HS-27A (cell line): ENCODE measurements at places on chromosomes 11 and 22.

DNA sequence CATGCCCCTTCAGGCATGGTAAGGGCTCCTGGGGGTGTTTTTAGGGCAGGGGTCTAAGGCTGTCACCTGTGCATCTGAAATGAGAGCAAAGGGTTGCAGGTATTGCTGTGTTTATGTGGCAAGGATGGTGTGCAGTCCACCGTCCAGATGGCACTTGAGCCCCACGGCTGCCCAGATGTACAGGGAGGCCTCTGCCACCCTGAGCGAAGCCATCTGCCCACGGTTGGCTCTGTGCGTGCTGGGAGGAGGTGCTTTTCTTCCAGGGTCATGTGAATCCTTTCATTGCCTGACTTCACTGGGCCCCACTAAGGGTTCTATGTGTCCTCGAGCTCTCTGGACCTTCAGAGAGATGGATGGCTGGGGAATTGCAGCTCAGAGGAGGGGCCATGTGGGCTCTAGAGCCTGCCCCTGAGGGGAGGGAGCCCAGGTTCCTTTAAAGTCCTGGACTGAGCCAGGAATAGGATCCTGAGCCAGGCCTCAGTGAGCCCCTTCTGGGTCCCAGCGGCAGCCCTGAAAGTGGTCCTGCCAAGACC, 89.9 kb downstream of the CTTN start:
- no peak for DNase-seq

GRCh38 chr11:122304973-122305372, 189.0 kb upstream of the BLID start:
- no peak for DNase-seq

DNA sequence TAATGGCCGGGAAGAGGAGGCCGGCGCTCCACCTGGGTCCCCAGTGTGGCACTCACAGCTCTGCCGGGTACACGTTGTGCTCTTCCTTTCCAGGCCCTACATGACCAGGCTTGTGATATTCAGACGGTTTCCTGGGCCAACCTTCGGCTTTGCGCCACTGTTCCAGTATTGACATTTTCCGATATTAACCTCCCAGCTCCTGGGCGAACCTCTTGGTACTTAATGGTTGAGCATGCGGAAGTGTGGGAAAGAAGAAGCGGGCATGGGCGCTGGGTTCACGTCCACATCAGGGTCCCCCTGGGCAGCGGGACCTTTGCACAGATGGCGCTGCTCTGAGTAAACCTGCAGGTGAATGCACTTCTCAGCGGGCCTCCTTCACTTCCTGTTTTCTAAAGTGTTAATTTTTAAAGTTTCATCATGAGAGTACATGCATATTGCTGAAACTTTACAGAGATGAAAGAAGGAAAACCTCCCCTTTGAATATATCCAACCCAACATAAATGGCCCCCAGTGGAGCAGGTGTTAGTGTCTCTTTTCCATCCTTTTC, 286.7 kb downstream of the TBC1D22A start:
- no peak for DNase-seq

DNA sequence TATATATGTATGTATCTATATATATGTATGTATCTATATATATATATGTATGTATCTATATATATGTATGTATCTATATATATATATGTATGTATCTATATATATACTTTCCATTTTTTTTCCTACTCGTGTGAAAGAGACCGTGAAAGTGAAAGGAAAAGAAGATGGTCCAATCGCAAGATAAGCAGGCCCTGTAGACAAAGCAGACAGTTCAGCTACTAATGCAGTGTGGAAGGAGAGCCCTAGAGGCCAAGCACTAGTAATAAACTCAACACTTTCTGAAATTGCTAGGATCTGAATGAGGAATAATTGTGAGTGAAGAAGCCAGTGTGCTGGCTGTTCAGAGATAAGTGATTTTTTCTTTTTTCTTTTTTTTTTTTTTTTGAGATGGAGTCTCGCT, 47.2 kb downstream of the MCHR1 start:
- no peak for DNase-seq

- DNase-seq = no peak
These were observed 7.3 kb downstream of the CCDC88B start for GRCh38 chr11:64347193-64347867.

- DNase-seq = no peak
These were observed 153.5 kb downstream of the ADAMTS15 start for GRCh38 chr11:130601764-130602460.
